ENCODE measurements at places on chromosomes 5 and 9.

DNA sequence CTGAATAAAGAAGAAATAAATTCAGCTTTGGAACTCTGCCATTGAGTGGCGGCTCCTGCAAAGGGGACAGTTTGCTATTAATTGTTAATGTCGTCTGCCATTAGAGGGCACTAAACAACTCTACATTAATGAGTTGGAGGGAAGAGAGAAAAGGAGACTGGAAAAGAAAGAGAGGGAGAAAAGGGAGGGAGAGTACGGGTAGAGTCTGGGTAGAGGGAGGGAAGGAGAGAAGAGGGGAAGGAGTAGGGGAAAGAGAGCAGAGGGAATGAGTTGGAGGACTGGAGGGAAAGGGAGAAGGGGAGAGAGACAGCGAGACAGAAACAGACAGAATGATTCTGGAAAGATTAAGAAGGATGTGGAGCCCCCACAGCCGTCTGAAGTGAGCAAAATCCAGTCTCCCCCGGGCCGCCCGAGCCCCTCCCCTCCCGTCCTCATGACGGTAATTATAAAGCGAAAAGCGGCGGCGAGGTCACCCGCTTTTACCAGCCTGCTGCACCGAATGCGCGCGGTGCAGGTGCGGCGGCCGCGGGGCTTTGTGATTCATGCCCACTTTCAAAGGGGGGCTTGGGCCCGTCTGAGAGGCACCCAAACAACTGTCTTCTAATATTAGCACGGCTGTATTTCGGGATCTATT, 1.9 kb upstream of the FST start:
- no peak for DNase-seq

GRCh38 chr5:54757541-54757940, 227.9 kb downstream of the ESM1 start:
- no peak for DNase-seq

DNA sequence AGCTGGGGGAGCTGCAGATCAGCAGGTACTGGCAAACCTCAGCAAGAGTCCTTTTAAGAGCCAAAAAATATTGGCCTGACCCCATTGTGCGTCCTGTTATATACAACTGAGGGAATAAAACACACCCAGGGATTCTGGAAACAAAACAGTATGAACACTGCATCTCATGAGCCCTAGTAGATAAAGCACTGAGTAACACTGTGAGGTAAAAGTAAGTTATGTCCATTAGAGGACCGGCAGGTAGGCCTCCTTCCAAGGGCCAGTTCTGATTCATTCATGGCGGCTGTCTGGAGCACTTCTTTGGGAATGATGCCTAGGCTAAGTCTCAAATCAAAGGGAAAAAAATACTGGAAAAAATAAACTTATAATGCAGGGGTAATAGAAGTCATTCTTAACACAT, 64.9 kb downstream of the PDE4D start:
- DNase-seq = no peak

DNA sequence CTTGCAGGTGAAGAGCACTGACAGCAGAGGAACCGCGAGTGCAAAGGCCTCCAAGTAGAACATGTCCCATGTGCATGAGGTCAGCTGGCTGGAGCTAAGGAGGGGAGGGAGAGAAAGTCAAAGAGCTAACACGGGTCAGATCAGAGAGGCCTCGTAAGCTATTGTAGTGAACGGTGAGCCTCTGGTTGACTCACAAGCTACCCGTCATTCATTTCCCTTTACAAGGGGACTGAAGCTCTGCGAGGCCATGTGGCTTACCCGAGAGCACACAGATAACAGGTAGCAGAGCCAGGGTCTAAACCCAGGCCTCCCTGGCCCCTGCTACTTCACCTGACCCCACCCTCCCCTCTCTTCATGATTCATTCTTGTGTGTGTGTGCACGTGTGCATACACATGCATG, 152.7 kb upstream of the ADRA1B start:
- DNase-seq = no peak

GRCh38 chr5:438481-438981, 4.4 kb upstream of the EXOC3 start:
- DNase-seq = no peak

DNA sequence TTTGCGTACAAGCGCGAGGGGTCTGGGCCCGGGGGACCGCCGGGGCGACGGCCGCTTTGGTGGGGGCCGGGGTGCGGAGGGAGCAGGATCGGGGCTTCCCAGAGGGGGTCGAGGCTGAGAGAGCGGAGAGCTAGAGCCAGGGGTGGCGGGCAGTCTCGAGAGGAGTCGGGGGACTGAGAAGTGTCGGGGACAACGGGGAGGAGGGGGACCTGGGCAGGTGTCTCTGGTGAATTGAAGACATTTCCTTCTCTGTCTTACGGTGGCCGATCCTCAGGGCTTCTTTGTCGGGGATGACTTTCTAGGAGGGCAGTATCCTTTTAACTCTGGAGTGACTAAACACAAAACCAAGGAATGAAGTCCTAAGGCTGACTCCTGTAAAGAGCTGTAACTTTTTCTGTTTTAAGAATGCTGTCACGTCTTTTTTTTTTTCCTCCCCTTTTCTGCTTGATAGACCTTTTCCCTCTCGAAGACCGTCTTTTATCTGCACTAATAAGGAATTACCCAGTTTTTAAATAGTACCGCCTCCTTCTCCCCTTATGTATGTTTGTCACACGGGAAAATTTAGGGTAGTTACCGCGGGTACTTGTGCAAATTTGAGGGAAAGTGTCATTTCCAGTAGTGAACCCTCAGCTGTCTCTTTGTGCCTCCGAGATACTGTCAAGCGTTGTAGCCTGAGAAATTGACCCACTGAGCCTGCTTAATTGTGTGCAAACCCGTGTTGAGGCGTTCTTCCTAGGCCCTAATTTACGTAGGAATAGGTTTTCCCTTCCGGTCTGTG, 822 bp downstream of the DENND4C start:
- DNase-seq = no peak

- DNase-seq = no peak
Observed at GRCh38 chr9:113570106-113570505, 106.6 kb downstream of the RGS3 start.

GRCh38 chr5:95759634-95760033, 28.5 kb downstream of the RHOBTB3 start:
- DNase-seq = no peak

- no peak for DNase-seq
Observed at GRCh38 chr5:31995714-31996113, 178.4 kb downstream of the GOLPH3 start.

DNA sequence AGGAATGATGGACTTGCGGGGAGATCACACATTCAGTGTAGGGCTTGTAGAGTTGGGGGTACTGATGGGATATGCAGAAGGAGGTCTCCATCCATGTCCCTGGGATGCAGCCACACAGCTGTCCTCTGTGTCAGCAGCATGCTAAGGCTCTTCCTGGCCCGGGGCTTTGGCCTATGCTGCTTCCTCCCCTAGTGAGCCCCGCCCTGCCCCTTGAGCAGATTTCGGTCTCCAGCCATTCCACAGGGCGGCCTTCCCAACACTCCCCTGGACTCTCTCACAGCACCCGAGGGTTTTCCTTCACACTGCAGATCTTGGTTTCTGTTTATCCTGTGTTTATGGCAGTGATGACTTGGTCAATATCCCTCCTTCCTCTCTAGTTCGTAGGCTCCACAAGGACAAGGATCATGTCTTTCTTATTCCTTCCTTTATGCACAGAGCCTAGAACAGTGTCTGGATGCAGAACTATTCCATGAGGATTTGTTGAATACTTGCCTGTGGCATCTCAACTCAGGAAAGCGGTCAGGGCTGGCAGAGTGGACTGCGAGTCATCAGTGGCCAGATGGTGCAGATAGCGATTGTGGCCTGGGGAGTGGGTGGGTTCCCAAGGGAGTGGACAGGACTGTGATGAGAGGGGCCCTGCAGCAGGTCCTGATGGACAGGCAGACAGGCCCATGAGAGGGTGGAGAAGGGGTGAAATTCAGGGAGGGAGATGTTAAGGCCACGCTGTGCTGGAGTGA, 114.2 kb downstream of the RGS3 start:
- no peak for DNase-seq

- DNase-seq = no peak
Observed at GRCh38 chr5:148791696-148792095, 34.7 kb upstream of the ADRB2 start.

- no peak for DNase-seq
Observed at GRCh38 chr9:99173570-99174504, 47.9 kb downstream of the ALG2 start.

Data from stimulated activated CD4-positive, alpha-beta T cell treated with anti-CD3 and anti-CD28 coated beads, Interleukin-2, amount 100 ng/mL, for 4 hours (primary cell).